ENCODE measurements at places on chromosomes 13 and 19.

DNA sequence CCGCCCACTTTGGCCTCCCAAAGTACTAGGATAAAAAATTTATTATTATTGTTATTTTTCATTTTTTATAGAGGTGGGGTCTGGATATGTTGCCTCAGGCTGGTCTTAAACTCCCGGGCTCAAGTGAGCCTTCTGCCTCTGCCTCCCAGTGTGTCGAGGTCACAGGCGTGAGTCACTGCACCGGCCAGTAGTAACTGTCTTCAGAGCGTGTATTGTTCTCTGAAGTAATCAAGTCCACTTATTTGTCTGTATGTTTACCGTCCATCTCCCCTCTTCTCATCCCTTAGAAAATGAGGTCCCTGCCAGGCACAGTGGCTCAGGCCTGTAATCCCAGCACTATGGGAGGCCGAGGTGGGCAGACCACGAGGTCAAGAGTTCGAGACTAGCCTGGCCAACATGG, 18.2 kb upstream of the SULT2B1 start:
- DNase-seq: no peak

DNA sequence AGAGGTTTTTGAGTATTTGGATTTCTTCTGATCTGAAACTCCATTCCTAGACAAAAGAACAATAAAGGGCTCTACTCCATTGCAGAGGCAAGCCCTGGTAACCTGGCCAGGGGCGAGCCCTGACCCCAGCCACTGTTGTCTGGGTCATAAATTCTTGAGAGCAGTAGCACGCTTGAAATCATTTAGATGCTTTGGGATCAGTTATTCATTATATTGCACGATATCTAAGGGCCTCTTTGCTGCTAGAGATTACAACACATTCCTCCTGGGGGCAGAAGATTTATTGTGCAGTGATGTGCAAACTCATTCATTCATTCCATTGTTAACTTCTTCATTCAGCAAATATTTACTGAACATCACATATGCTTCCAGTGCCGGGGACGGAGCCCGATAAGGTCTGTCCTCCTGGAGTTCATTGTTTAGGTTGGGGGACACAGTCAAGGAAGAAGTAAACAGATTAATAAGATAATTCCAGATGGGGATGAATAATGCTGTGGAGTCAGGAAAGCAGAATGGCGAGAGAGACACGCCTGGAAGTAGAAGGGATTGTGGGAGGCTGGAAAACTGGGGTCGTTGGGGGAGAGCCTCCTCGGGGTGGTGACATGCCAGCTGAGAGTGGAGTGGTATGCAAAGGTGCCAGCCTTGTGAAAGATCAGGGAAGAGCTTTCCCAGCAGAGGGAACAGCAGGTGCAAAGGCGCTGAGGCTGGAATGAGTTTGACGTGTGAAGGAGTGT, 34.9 kb downstream of the SIPA1L3 start:
- DNase-seq: no peak

- no peak for DNase-seq
These were observed 1.1 kb upstream of the SMIM24 start for GRCh38 chr19:3481241-3482090.

- no peak for DNase-seq
These were observed 52.3 kb upstream of the PARP4 start for GRCh38 chr13:24564881-24565280.

DNA sequence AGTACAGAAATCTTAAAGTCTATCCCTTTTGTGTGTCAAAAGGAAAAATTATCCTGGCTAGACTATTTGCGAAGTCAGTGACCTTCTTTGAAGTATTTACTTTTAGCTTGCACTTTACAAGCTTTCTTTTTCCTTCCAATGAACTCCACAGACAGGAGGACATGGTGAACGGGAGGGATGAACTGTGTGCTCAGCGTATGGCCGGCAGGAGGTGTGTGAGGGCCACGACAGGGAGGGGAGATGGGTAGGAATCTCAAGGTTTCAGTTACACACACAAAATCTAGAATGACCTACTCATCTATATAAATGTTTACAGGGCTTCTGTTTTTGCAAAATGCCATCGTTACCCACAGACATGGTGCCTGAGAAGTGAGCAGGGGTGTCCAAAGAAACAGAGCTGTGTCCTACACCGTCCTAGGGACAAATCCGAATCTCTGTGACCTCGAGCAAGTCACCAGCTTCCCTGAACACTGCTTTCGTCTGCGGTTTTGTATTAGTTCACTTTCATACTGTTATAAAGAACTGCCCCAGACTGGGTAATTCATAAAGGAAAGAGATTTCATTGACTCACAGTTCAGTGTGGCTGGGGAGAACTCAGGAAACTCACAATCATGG, 537.2 kb downstream of the LIG4 start:
- peak; percentile 3 for DNase-seq

GRCh38 chr19:3176715-3177501, 1.7 kb upstream of the S1PR4 start:
- no peak for DNase-seq

DNA sequence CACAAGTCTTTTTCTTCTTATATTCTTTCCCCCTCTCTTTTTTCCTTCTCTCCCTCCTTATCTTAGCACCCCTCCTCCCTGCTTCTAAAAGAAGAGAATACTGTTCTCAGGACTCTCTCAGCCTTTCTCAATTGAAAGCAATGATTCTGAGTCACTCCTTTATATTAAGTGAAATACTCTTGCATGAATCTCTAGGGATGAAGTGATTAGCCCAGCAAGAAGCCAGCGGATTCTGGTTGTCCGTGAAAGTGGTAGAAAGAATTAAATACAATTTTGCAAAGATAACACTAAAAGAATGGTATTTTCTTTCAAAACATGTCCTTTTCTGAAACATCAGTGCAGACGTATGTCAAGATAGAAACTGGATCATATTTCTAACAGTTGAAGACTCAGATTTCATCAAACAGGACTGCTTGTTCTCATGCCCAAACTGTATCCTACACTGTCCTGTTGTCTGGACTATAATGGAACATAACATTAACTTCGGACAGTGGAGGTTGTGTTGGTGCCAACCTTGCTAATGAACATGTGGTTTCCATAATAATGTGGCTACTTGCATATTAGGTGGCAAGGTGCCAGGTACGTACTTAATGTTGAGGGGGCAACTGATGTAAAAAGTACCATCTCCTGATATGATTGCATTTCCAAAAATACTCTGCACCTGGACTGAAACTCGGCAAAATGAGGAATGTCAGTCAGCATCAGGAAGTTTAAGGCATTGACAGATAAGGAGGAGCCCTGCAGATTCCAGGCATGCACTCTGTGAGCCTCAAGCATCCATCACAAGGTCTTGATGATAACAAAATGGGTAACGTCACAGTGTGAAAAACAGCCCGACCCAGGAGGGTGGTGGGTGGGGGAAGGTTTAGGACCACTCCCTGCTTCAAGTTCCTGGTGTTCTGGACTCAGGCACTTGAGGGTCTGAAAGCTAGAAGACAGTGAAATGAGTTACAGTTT, 357.2 kb downstream of the DLEU7 start:
- peak; percentile 27 for DNase-seq

DNA sequence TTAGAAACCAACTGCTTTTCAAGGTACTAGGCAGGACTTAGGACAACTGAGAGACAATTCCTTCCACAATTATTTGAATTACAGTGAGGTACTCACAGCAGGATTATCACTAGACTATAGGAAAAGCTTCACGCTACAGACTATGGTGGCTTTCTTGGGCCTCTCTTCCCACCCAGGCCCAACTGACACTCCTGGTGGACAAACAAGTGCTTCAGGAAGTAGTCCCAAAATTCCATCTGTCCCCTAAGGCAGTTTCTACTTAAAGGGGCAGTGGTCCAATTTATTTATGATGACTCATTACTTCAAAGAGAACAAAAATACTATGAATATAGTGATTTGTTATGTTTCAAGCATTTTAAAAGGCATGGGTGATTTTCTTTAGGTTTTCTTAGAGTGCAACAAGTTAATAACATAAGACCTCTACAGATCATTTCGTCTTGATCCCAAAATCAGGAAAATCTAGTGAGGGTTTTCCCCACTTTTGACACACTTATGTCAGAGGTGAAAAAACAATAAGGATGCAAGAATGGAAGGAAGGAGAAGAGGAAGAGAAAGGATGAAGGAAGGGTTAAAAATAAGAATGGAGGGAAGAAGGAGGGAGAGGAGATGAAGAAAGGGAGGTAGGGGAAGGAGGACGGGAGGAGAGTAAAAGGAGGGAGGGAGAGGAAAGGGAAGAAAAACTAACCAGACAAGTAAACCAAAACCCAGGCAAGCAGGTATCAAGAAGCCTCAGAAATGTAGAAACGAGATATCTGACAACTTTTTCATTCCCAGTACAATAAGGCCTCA, 100.7 kb downstream of the SERP2 start:
- DNase-seq: no peak

- DNase-seq: peak; percentile 80
These were observed 372 bp downstream of the DNAAF3 start for GRCh38 chr19:55165952-55166529.

DNA sequence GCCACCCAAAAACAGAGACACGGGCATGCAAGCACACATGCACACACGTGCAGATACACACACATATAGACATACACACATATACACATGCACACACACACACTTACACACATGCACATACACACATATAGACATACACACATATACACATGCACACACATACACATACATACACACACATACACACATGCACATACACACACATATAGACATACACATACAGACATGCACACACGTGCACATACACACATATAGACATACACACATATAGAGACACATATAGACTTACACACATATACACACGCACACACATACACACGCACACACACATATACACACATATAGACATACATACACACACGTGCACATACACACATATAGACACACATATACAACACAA, 92.1 kb downstream of the GADD45B start:
- no peak for DNase-seq

DNA sequence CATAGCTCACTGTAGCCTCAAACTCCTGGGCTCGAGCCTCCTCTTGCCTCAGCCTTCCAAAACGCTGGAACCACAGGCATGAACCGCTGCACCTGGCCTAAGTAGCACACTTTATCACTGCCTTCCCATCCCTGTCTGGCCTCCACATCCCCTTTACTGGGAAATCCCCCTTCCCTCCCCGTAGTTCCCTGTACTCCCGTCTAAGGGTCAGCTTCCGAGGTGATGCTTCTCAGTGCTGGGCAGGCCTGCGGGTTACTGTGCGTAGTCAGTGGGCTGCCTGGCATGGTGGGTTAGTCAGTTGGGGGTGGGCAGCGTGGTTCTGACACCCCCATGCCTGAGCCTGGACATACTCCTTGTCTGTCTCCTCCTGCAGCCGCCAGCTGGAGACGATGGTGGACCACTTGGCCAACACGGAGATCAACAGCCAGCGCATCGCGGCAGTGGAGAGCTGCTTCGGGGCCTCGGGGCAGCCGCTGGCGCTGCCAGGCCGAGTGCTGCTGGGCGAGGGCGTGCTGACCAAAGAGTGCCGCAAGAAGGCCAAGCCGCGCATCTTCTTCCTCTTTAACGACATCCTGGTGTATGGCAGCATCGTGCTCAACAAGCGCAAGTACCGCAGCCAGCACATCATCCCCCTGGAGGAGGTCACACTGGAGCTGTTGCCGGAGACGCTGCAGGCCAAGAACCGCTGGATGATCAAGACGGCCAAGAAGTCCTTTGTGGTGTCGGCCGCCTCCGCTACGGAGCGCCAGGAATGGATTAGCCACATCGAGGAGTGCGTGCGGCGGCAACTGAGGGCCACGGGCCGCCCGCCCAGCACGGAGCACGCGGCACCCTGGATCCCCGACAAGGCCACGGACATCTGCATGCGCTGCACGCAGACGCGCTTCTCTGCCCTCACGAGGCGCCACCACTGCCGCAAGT, 8.4 kb downstream of the PLEKHF1 start:
- DNase-seq: no peak

- no peak for DNase-seq
These were observed 4.9 kb downstream of the MAG start for GRCh38 chr19:35296644-35297514.

DNA sequence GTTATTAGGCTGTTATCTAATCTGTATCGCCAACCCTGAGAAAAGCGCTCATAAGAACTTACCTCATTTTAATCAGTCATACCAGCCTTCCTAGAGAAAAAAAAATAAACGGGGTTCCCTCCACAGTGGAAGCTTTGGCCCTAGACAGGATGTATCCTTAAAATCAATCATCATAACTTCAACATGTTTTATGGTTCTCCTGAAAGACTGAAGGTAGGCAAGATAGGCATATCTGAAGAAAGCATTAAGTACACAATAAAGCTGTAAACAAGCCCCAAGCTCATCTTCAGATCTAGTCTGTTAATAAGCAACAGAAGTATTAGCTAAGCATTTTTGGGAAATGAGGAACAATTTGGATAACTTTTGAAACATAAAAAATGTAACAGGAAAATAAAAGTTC, 18.7 kb upstream of the SERP2 start:
- DNase-seq: no peak

- DNase-seq: no peak
These were observed 24.5 kb downstream of the ATP4B start for GRCh38 chr13:113633485-113633873.

DNA sequence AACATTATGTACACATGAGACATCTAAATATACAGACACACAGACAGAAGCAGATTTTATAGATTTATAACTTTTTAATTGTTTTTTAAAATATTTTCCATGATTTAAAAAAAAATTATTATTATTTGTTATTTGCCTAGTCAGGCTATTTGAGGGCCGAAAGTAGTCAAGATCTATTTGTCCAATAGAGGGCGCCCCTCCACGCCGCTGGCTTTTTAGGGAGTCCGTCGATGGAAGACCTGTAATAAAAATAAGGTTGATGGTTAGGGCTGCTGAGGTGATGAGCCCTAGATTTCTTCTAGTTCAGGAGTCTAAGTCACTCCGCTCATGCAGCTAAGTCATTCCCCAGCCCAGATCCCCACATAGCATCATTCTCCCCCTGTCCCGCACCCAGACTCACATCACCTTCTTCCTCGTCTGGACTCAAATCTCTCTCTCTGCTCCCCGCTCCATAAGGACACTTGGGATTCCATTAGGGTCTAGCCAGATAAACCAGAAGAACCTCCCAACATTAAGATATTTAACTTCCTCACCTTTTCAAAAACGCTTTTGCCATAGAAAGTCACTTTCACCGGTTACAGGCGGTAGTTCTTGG, 33.9 kb upstream of the CEACAM21 start:
- peak; percentile 34 for DNase-seq

DNA sequence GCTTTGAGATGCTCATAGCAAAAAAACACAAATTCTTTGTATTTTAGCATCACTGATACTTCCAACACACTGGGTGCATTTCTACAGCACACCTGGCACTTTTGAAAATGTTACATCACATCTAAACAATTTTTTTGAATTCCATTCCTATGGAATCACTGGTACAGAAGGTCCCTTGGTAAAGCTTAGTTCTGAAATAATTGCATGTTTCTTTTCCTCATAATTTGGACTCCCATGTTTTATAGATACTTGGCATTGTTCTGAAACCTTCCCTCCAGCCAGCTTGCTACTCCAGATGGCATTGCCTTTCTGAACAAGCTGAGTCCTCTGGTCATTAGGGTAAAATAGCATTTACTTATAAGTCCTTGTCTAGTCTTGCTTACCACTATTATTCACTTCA, 481.3 kb upstream of the GPC6 start:
- DNase-seq: no peak

GRCh38 chr13:43303033-43303729, 279.8 kb downstream of the DNAJC15 start:
- DNase-seq: peak; percentile 79

Data from SK-N-SH (cell line).